ENCODE measurements at places on chromosomes 16 and 17.

DNA sequence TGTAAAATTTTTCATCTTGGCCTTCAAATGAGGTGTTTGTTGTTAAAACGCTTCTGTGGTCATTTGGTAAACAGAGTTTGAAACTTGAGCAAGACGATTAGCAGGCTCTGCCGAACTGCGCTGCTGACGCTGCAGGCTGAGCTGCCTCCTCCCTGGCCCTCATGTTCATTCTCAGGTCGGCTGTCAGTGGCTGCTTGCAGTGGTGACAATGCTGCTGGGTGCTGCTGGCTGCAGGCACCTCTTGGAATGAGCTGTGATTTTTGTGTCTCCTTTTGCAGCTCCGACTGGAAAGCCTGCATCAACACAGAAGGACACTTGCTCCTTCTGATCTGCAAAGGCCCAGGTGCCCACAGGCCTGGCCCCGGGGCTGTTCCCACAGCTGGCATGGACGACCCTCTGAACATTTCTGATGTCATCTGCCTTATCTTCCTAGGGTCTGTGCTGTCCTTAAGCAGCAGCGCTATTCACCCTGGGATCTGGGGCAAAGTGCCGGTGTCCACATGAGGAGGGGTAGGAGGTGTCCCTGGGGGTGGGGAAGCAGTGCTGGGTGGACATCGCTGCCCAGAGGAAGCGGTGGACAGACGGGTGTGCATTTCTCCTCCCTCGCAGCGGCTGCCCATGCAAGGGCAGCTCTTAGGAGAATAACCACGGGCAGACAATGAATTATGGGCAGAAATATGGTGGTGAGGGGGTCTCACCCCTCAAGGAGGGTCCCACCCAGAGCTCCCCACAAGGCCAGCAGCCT lies 23.1 kb upstream of the OSGIN1 start:
- no peaks in the 10 kb centered on the region for H3K36me3 ChIP-seq
- peaks cover 12% of the 10 kb centered on the region for H3K4me1 ChIP-seq
- no peak for DNase-seq
- no peaks in the 10 kb centered on the region for H3K27me3 ChIP-seq
- H3K27ac ChIP-seq = no peak overlapping the region

- no peaks in the 10 kb centered on the region for H3K4me1 ChIP-seq
- no peaks in the 10 kb centered on the region for H3K36me3 ChIP-seq
- H3K27ac ChIP-seq = no peak overlapping the region
- no peak overlapping the region for H3K4me3 ChIP-seq
- no peaks in the 10 kb centered on the region for H3K27me3 ChIP-seq
Observed at GRCh38 chr17:79294459-79295071, 219.9 kb downstream of the ENGASE start.

DNA sequence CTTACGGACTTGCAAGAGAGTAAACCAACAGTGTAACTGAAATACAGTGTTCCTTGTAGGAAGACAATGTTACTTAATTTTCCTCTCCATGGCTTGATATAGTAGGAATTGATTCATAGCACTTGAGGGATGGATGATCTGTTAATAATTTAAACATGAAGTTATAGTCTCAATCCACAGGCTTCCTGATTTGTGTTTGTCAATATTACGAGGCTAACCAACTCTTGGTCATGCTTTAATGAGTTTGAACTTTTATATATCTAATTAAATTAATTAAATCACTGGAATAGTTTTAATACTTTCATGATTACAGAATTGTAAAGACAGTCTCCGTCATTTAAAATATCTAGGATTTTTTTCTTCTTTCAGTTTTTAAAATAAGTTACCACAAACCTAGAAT lies 112.0 kb upstream of the HAS3 start:
- H3K27ac ChIP-seq = no peak overlapping the region
- no peaks in the 10 kb centered on the region for H3K36me3 ChIP-seq
- DNase-seq = no peak
- peaks cover 6% of the 10 kb centered on the region for H3K4me1 ChIP-seq
- no peak overlapping the region for H3K4me3 ChIP-seq

DNA sequence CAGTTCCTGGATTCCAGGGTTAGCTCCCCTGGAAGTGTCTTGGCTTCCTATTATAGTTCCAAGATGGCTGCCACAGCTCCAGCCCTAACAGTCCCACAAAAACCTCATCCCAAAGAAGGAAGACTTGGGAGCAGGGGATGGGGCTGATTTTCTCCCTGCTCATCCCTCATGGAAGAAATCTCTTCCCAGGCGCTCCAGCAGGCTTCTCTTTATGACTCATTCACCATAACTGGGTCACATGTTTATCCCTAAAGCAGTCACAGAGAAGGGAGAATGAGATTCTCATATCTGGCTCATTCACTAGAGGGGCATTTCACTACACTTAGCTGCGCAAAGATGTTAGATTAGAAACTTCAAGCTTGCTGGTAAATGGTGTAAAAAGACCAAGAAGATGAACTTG lies 206.5 kb upstream of the IRX3 start:
- H3K4me1 ChIP-seq = no peaks in the 10 kb centered on the region
- no peaks in the 10 kb centered on the region for H3K36me3 ChIP-seq
- H3K27me3 ChIP-seq = no peaks in the 10 kb centered on the region
- no peak for DNase-seq
- H3K27ac ChIP-seq = no peak overlapping the region

DNA sequence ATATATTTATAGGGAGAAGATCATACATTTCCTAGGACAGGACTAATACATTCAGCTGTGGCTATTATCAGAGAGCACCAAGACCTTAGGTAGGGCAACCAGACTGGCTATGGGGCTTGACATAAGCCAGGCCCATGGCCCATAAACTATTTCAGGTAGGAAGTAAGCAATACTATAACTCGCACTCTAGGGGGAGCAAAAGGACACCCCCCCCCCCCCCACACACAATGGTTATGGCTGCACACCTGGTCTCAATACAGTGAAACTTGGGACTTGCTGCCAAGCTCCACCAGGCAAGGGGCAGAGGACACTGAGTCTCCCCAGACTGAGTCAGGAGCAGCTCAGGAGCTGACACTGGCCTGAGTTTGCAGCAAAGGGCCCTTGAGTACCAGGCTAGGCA lies 348.9 kb upstream of the ASIC2 start:
- no peak for DNase-seq
- no peaks in the 10 kb centered on the region for H3K27me3 ChIP-seq
- H3K27ac ChIP-seq = no peak overlapping the region
- no peaks in the 10 kb centered on the region for H3K4me1 ChIP-seq

DNA sequence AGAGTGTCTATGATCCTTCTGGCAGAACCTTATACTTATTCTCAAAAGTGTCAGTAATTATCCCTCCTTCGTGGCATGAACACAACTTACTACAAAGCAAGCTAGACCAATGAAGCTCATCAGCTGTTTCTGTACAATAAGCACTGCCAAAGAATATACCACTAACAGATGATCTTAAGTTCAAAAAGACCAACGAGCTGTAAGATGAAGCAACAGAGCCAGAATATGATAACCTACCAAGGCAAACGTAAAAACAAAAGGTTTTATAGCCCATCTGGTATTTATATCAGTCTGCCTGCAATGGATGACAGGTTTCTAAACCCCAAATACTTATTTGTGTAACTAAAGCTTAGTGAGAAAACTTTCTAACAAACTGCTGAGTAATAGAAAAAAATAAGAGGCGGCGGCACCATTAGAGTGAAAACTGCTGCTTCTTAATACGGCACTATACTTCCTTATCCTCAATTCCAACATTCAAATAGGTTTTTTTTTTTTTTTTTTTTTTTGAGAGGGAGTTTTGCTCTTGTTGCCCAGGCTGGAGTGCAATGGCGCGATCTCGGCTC lies 22.1 kb downstream of the NME2 start:
- no peak overlapping the region for H3K27ac ChIP-seq
- H3K27me3 ChIP-seq = no peaks in the 10 kb centered on the region
- no peak overlapping the region for H3K4me3 ChIP-seq
- no peaks in the 10 kb centered on the region for H3K36me3 ChIP-seq
- DNase-seq = no peak

- DNase-seq = no peak
- H3K4me3 ChIP-seq = no peak overlapping the region
- no peaks in the 10 kb centered on the region for H3K27me3 ChIP-seq
Observed at GRCh38 chr17:80395402-80396151, 19.4 kb upstream of the ENDOV start.

GRCh38 chr17:29093090-29093871 lies 50.3 kb downstream of the PIPOX start:
- no peaks in the 10 kb centered on the region for H3K27me3 ChIP-seq
- H3K27ac ChIP-seq = no peak overlapping the region
- H3K4me1 ChIP-seq = no peaks in the 10 kb centered on the region

DNA sequence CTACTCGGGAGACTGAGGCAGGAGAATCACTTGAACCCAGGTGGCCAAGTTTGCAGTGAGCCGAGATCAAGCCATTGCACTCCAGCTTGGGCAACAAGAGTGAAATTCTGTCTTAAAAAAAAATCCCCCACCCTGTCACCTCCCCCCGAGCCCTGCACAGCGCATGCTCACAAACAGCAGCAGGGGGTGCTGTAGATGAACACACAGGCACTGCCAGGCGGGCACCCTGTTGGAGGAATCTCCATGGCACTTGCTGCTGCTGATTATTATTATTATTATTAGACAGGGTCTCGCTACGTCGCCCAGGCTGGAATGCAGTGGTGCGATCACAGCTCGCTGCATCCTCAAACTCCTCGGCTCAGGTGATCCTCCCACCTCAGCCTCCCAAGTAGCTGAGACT lies 24.6 kb downstream of the FZD2 start:
- no peak overlapping the region for H3K4me3 ChIP-seq
- H3K4me1 ChIP-seq = peaks cover under 1% of the 10 kb centered on the region
- H3K27me3 ChIP-seq = no peaks in the 10 kb centered on the region

DNA sequence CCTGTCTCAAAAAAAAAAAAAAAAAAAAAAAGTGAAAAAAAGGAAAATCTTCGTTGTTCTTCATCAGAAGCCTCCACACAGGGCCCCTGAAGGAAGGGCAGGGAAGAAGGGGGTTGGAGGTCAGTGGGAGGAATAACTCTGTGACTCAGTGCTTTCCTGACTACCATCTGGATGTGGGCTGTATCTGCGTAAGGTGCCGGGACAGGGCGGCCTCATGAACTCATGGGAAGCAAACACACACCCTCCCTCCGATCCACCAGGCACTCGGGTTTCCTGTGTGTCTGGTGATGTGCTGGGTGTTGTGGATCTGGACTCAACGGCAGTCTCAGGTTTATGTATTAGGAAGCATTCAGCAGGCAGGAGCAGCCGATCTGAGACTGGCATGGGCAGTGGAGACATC lies 691.6 kb downstream of the WWOX start:
- no peaks in the 10 kb centered on the region for H3K36me3 ChIP-seq
- no peak overlapping the region for H3K27ac ChIP-seq
- H3K4me3 ChIP-seq = no peak overlapping the region
- DNase-seq = no peak

DNA sequence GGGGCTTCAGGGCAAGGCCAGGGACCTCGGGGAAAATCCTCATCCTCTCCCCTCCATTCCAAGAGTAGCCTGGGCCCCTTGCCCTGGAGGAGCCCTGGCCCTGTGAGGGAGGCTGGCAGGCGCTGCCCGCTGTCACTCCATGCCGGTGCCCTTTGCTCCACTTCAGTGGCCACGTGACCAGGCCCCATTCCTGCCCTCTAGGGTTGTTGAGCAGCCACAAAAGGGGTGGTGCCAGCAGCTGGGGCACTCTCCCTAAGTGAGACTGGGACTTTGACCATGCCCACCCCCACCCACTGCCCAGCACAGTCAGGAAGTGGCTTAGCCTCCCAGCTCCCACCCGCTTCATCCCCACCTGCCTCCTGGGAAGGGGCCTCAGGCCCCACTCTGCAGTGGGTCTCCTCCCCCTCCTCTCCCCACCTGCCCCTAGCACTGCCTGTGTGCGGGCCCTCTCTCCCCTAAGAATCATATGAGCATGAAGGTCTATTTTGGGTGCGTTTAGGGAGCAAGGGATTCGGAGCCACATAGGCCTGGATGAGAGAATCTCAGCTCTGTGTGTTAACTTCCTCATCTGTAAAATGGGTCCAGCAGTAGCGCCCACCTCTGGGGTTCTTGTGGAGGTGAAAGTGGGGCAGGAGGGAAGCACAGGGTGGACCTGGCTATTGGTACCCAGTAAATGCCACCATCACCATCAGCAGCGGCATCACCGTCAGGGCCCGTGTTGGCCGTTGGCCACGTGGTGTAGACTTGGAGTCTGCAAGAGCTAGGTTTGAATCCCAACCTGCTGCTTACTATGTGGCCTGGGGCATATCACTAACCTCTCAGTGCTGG lies 7.2 kb downstream of the PDK2 start:
- H3K4me1 ChIP-seq = peaks cover 28% of the 10 kb centered on the region
- no peak overlapping the region for H3K4me3 ChIP-seq
- no peaks in the 10 kb centered on the region for H3K36me3 ChIP-seq
- H3K27ac ChIP-seq = peak overlapping the region; percentile 41
- H3K27me3 ChIP-seq = no peaks in the 10 kb centered on the region

DNA sequence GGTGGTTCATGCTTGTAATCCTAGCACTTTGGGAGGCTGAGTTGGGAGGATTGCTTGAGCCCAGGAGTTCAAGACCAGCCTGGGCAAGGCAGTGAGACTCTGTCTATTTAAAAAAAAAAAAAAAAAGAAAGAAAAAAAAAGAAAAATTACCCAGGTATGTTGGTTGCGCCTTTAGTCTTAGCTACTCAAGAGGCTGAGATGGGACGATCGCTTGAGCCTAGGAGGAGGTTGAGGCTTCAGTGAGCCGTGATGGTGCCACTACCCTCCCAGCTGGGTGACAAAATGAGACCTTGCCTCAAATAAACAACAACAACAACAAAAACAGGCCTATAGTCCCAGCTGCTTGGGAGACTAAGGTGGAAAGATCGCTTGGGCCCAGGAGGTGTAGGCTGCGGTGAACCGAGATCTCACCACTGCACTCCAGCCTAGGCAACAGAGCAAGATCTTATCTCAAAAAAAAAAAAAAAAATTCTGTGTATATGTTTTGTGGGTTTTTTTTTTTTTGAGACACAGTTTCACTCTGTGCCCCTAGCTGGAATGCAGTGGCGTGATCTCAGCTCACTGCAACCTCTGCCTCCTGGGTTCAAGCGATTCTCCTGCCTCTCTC lies 12.5 kb upstream of the ANKRD40CL start:
- no peaks in the 10 kb centered on the region for H3K27me3 ChIP-seq
- H3K36me3 ChIP-seq = no peaks in the 10 kb centered on the region
- H3K4me1 ChIP-seq = no peaks in the 10 kb centered on the region
- no peak for DNase-seq

DNA sequence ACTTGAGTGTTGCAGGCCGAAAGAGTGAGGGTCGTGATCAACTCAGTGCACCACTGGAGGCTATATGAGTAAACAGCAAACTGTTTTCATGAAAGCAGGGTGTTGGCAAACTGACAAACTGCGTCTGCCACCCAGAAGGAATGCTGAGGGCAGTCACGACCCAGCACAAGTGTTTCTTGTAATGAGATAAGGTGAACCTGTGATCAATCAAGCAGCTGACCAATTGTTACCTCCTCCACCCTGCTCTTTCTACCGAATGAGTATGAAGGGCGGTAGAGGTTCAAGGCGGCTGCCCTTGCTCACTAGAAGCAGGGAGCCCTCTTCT lies 5.5 kb upstream of the SRL start:
- H3K36me3 ChIP-seq = no peaks in the 10 kb centered on the region
- no peak overlapping the region for H3K4me3 ChIP-seq
- H3K27ac ChIP-seq = no peak overlapping the region

Data from testis (tissue), 5 donors.